ENCODE measurements at places on chromosomes 4 and X. TPM values are rescaled to one million over a fixed set of nuclear protein-coding genes. Genes with fewer than 3 reads are reported as not detected.

DNA sequence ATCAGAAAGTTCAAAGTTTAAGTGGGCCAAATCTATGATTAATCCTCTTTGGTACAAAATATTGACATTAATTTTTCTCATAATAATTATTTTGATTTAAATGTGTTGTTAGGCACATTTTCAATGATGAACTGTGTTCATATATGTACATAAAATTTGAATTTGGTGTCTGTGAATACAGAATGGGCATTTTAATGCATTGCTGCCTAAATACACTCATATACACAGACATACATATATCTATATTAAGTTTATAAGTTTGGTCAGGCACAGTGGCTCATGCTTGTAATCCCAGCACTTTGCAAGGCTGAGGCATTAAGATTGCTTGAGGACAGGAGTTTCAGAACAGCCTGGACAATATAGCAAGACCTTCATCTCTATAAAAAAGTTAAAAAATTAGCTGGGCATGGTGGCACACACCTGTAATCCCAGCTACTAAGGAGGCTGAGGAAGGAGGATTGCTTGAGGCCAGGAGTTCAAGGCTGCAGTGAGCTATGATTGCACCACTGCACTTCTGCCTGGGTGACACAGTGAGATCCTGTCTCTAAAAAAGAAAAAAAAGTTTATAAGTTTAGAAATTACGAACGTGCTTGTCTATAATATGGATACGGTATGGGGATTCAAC lies 12.3 kb upstream of the BMP2K start:
- H3K36me3 ChIP-seq: no peaks in the 10 kb centered on the region
- no peak overlapping the region for H3K4me3 ChIP-seq
- H3K27me3 ChIP-seq: no peaks in the 10 kb centered on the region
- DNase-seq: no peak

DNA sequence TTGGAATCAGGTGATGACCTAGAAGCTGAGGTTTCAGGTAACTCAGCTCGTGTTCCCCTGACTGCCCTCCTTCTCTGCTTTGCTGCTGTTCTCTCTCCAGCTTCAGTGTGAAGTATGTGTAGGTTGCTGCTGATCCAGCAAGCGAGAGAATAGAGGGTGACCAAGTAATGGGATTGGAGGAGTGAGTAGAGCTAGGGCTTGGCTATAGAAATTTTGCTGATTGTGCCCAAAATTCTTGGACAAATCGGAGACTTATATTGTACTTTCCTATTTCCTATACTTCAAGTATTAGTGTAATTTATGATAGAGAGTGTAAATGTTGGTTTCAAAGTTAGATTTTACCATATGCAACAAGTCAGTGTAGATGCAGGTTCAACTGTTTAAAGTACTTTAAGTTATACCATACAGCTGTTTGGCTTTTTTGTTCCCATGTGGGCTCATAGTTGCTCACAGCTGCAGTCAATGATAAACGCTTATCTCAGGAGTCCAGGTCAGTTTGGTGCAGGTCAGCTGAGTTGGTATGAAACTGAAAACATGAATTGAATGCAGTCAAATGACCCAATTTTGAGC lies 48.0 kb downstream of the RAPGEF2 start:
- no peaks in the 10 kb centered on the region for H3K27me3 ChIP-seq
- peaks cover 57% of the 10 kb centered on the region for H3K4me1 ChIP-seq
- H3K27ac ChIP-seq: no peak overlapping the region
- no peak overlapping the region for H3K4me3 ChIP-seq
- DNase-seq: no peak

GRCh38 chr4:184200296-184200695 lies 17.4 kb downstream of the ENPP6 start:
- no peak overlapping the region for H3K27ac ChIP-seq
- no peaks in the 10 kb centered on the region for H3K36me3 ChIP-seq
- H3K27me3 ChIP-seq: no peaks in the 10 kb centered on the region
- DNase-seq: no peak
- H3K4me1 ChIP-seq: no peaks in the 10 kb centered on the region

GRCh38 chr4:6916069-6916586 lies 6.5 kb downstream of the TBC1D14 start:
- H3K4me3 ChIP-seq: no peak overlapping the region
- no peak overlapping the region for H3K27ac ChIP-seq
- no peaks in the 10 kb centered on the region for H3K36me3 ChIP-seq
- DNase-seq: no peak

GRCh38 chr4:105972946-105973621 lies 77.8 kb downstream of the NPNT start:
- H3K4me1 ChIP-seq: no peaks in the 10 kb centered on the region
- H3K4me3 ChIP-seq: no peak overlapping the region
- H3K36me3 ChIP-seq: no peaks in the 10 kb centered on the region
- DNase-seq: no peak
- H3K27me3 ChIP-seq: no peaks in the 10 kb centered on the region

- no peak overlapping the region for H3K27ac ChIP-seq
- H3K27me3 ChIP-seq: no peaks in the 10 kb centered on the region
- H3K4me1 ChIP-seq: no peaks in the 10 kb centered on the region
- no peak overlapping the region for H3K4me3 ChIP-seq
Observed at GRCh38 chrX:153450114-153450948, 4.5 kb upstream of the TREX2 start.

GRCh38 chrX:52217494-52218160 lies 32.9 kb downstream of the MAGED4 start:
- H3K27ac ChIP-seq: no peak overlapping the region
- no peaks in the 10 kb centered on the region for H3K27me3 ChIP-seq
- H3K4me3 ChIP-seq: no peak overlapping the region
- DNase-seq: no peak
- no peaks in the 10 kb centered on the region for H3K36me3 ChIP-seq

DNA sequence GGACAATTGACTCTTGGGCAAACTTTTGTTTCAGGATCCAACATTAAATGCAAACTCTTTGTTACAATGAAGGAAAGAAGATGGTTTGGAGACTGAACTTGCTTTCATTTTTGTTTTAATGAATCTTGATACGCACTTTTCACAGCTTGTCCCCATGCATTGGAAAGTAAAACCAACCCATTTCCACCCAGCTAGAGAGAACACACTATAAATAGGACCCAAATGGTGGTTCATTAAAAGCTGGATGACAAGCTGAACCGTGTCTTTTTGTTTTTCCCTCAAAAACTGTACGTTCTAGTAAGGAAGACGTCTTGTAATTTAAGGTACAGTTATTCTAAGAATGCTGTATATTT lies 95.3 kb upstream of the EGFL6 start:
- H3K36me3 ChIP-seq: no peaks in the 10 kb centered on the region
- H3K4me1 ChIP-seq: no peaks in the 10 kb centered on the region
- no peaks in the 10 kb centered on the region for H3K27me3 ChIP-seq
- no peak for DNase-seq
- H3K4me3 ChIP-seq: no peak overlapping the region

DNA sequence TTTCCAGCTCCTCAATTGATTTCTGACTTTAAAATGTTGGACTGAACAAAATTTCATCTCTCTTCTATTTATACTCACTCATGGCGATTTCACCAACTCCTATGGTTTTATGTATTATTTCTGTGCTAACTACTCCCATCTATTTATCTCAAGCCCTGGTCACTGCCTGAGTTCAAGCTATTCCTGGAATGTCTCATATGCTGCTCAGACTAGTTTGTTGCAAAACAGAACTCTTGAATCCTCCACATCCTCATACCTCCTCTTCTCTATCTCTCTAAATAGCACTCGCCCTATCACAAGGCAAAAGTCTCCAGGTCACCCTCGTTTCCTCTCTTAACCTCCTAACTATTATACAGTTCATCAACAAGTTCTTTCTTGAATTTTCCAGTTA lies 19.0 kb upstream of the DDX60 start:
- no peaks in the 10 kb centered on the region for H3K36me3 ChIP-seq
- H3K27me3 ChIP-seq: no peaks in the 10 kb centered on the region
- no peak overlapping the region for H3K27ac ChIP-seq
- no peak for DNase-seq
- H3K4me1 ChIP-seq: no peaks in the 10 kb centered on the region
- H3K4me3 ChIP-seq: no peak overlapping the region

DNA sequence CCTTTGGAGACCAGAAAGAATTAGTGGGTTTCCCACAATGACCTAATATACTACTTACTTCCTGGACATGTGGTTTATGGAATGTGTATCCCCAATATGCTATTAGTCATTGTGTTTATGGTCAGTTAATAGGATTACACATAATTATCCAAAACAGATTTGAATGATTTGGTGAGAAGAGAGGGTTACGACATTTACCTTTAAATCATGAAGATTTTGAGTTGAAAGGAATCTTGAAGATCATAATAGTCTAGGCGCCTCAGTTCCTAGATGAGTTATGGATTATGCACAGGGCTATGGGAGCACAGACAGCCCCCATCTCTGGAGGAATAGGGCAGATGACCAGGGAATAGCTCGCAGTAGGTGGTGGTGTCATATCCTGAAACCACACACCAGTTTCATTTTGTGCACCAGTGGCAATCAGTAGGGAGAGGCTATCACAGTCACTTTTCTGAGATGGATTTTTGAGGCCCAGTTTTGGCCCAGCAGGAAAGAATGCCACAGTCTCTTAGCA lies 61.3 kb downstream of the SEPTIN11 start:
- H3K27me3 ChIP-seq: no peaks in the 10 kb centered on the region
- H3K27ac ChIP-seq: no peak overlapping the region
- peaks cover 15% of the 10 kb centered on the region for H3K4me1 ChIP-seq
- no peaks in the 10 kb centered on the region for H3K36me3 ChIP-seq

GRCh38 chrX:118627084-118627758 lies 100.2 kb upstream of the IL13RA1 start:
- H3K36me3 ChIP-seq: no peaks in the 10 kb centered on the region
- no peak overlapping the region for H3K27ac ChIP-seq
- DNase-seq: no peak
- no peak overlapping the region for H3K4me3 ChIP-seq
- no peaks in the 10 kb centered on the region for H3K27me3 ChIP-seq

DNA sequence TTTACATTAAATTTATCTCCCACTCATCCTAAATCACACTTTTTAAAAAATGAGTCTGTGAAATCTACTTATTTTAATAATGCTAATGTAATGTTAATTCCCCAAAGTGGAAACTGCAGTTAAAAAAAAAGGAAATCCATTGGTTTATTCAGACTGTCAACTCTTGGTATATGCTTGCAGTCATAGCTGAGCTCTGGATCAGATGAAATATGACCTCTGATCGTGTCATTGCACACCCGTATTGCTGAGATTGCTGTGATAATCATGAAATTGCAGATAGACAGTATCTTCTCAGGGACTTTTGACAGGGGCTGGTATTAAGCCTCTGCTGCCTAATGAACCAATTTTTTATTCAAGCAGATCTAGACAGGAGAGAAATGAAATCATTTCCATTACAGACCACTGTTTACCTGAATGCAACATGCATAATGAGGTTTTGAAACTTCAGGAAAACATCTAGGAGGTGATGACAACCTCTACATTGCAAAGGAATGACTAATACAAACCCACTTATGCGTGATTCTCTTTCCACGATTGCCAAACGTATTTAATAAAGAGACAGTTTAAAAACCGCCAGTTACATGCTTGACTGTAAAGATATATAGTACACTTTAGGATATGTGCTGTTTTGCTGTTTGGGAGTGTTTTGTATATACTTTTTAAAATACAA lies 138.3 kb upstream of the PUDP start:
- no peak overlapping the region for H3K27ac ChIP-seq
- no peaks in the 10 kb centered on the region for H3K36me3 ChIP-seq
- no peak overlapping the region for H3K4me3 ChIP-seq
- H3K4me1 ChIP-seq: no peaks in the 10 kb centered on the region
- no peak for DNase-seq
- no peaks in the 10 kb centered on the region for H3K27me3 ChIP-seq

GRCh38 chr4:22803512-22803911 lies 110.8 kb downstream of the GBA3 start:
- H3K36me3 ChIP-seq: no peaks in the 10 kb centered on the region
- H3K27ac ChIP-seq: no peak overlapping the region
- no peak for DNase-seq
- no peaks in the 10 kb centered on the region for H3K27me3 ChIP-seq
- no peak overlapping the region for H3K4me3 ChIP-seq
- no peaks in the 10 kb centered on the region for H3K4me1 ChIP-seq

DNA sequence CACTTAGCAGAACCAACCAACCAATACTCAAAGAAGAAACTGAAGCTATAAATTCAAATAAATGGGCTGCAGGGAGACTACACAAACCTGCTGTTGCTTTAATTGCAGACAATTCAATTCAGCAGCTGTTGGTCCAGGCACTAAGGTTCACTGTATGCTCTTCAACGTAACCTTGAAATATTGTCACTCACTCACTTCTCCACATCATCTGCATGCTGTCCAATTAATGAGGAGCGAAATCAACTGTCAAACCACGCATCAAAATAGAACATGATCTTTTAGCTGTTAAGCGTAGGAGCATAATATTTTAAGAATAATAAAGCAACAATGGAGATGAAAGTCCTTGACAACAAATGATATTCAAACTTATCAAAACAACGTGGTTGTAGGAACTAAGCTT lies 17.0 kb downstream of the ENOX2 start:
- H3K4me1 ChIP-seq: no peaks in the 10 kb centered on the region
- DNase-seq: no peak
- no peak overlapping the region for H3K27ac ChIP-seq

DNA sequence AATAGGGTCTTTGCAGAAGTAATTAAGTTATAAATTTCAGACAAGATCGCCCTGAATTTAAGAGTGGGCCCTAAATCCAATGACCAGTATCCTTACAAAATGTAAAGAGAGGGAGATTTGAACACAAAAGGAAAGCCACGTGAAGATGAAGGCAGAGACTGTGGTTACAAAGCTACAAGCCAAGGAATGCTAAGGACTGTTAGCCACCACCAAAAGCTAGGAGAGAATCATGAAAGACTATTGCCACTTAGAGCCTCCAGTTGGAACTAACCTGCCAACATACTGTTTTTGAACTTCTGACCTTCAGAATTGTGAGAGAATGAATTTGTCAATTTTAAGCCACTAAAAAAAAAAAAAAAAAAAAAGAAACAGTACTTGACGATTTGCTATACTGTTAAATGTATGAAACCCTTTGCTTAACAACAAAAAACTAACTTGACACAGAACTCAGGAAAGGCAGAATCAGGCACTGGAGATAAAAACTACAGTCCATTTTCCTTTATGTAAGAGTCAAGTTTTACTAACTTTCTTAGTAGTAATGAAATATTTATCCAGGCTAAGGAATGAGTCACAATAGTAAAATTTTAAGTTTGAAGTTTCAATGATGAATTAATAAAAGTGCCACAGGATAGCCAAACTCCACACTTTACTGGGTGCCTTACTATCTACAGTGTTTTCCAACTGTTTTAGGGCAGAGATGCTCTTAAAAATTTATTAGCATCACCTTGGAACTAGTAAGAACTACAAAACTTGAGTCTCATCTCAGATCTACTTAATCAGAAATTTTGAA lies 25.1 kb downstream of the DHX15 start:
- no peaks in the 10 kb centered on the region for H3K27me3 ChIP-seq
- DNase-seq: no peak
- no peaks in the 10 kb centered on the region for H3K36me3 ChIP-seq
- H3K4me3 ChIP-seq: no peak overlapping the region
- H3K27ac ChIP-seq: no peak overlapping the region
- peaks cover 19% of the 10 kb centered on the region for H3K4me1 ChIP-seq

- peak overlapping the region; percentile 6 for H3K4me3 ChIP-seq
- H3K4me1 ChIP-seq: peaks cover 29% of the 10 kb centered on the region
- peak overlapping the region; percentile 76 for H3K27ac ChIP-seq
Observed at GRCh38 chrX:153926858-153927671, 1.0 kb upstream of the ARHGAP4 start.

MAGEA2B gene
- not detected for total RNA-seq

ESX1 gene
- not detected for total RNA-seq

ATP2B3 gene
- total RNA-seq: not detected

RGN gene
- 20.8 TPM for total RNA-seq

OPRPN gene
- total RNA-seq: not detected
